ENCODE measurements at places on chromosomes 13 and 19. TPM values are rescaled to one million over a fixed set of nuclear protein-coding genes. Genes with fewer than 3 reads are reported as not detected.

- DNase-seq, result no peak
Measured at GRCh38 chr19:49932041-49932451, 2.7 kb upstream of the NUP62 start.

DNA sequence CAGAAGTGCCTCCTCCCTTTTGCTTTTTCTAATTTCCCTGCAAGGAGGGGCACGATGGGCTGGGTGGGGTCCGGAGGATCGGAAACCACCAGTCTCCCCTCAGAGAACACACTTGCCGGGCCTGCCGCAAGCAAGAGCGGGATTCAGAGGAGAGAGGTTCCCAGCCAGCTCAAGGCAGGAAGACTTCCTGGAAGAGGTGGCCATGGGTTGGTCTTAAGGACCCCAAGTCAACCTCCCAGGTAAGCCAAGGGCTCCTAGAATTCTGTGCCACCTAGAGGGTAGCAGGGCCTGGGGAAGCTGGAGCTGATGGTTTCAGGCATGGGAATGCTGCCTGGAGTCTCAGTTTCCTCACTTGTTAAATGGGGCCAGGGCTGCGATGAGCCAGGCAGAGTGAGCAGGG lies 30.4 kb upstream of the ADGRE5 start:
- DNase-seq, result no peak

DNA sequence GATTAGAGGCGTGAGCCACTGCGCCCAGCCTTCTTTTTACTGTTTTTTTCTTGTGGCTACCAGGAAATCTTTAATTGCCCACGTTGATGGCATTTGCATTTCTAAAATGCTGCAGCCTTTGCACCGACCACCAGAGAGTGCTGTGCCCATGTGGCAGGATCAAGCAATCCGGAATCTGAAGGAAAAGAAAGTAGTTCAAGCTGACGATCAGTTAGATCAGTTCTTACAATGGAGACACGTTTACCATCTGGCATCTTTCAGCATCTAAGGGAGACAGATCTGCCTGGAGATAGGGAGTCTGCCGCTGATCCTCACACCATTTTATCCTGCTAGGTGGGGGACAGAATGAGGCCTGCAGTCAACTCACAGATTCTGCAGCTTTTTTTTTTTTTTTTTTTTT lies 19.9 kb downstream of the TINCR start:
- peak; percentile 41 for DNase-seq

GRCh38 chr13:109897988-109898624 lies 111.7 kb upstream of the IRS2 start:
- no peak for DNase-seq

GRCh38 chr19:50204811-50205675 lies 1.6 kb downstream of the MYH14 start:
- no peak for DNase-seq

DNA sequence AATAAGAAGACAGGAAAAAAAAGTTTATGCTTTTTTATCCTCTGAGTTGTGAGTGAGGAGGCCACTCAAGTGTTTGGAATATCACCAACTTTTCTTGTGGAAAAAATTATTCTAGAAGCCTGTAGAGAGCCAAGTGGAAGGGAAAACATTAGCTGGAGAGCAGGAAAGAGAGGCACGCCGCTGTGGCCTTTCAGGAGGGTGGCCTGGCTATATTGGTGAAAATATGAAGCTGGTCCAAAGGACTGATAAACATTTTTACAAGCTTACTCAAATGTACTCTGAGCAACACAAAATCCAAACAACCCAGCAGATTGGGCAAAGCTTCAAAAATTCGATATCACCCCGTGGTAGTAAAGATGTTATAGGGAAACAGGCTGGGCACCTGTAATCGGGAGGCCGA lies 2.3 kb upstream of the EIF3G start:
- no peak for DNase-seq

Gene RFPL4AL1
- total RNA-seq, result not detected

- DNase-seq, result no peak
Measured at GRCh38 chr13:48626077-48626449, 27.7 kb upstream of the CYSLTR2 start.

All from activated CD4-positive, alpha-beta memory T cell treated with anti-CD3 and anti-CD28 coated beads for 36 hours (primary cell).